ENCODE measurements at places on chromosomes 13 and 19.

GRCh38 chr13:99473515-99473914 is 27.8 kb upstream of the TM9SF2 start:
- DNase-seq: no peak

GRCh38 chr13:26927511-26927910 is 166.9 kb upstream of the GPR12 start:
- no peak for DNase-seq

- no peak for DNase-seq
These were observed 1422.4 kb upstream of the MIR17HG start for GRCh38 chr13:89925107-89925506.

GRCh38 chr13:53285896-53286430 is 257.4 kb downstream of the OLFM4 start:
- no peak for DNase-seq
